ENCODE measurements at places on chromosomes 3 and 15.

DNA sequence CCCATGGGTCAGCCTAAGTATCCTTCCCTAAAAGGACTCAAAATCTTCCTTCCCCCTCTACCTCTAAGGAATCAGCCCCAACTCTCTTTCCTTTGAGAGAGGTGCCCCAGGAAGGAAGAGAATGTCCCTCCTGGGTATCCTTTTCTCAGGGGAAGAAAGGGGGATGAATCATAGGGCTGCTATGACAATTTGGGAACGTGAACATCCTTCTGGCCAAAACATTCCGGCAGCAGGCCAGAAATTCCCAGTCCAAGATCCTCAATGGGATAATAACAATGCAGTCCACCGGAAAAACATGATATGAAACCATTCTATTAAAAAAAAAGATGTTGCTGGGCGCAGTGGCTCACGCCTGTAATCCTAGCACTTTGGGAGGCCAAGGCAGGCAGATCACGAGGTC, 50.8 kb upstream of the CACNA2D3 start:
- no peak for DNase-seq

GRCh38 chr3:48232734-48233133, 8.2 kb upstream of the ZNF589 start:
- no peak for DNase-seq

DNA sequence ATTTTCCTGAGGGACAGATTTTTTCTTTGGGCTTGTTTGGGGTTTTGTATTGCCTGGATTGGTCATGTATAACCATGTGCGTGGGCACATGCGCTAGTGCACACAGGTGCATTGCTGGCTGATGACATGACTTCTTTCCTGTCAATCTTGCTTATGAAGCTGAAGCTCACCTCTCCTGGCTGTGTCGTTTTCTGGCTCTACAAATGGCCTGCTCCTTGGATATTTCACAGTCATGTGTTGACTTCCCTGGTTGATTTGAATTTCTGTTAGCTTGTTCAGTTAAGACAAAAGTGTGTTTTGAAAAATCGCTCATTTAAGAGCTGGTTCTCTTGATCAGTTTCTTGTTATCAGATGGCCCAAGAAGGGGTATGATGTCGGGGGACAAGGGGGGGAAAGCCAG, 11.5 kb downstream of the PTPRG start:
- no peak for DNase-seq

- no peak for DNase-seq
These were observed 55.5 kb downstream of the SMAD6 start for GRCh38 chr15:66757521-66757920.

DNA sequence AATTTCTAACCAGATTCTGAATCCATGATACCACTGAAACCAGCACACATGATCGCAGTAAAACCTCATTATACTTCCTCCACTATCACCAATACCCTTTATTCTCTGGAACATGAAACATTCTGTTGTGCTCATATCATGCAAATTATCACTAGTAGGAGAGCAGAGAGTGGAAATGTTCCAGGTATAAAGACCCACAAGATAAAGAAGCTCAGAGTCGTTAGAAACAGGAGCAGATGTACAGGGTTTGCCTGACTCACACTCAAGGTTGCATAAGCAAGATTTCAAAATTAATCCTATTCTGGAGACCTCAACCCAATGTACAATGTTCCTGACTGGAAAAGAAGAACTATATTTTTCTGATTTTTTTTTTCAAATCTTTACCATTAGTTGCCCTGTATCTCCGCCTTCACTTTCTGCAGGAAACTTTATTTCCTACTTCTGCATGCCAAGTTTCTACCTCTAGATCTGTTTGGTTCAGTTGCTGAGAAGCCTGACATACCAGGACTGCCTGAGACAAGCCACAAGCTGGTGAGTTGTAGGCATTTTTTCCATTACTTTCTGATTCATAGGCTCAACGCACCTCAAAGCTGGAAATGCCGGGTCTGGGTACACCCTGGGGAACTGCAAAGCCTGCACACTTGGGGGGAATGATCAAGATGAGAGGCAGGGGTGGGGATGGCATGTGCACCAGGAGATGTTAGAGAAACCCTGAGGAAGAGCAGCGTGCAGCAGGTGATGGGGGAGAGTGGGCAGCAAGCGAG, at the start of gene CCR2:
Gene CCR2, plus strand, starts transcription at position 465 of the 764 bp plus-strand sequence. CDS start 3,417 bp downstream, outside the sequence.
- DNase-seq, result no peak

- DNase-seq, result no peak
These were observed 27.3 kb upstream of the FGD5 start for GRCh38 chr3:14791343-14791945.
